ENCODE measurements at places on chromosomes 4 and X. TPM values are rescaled to one million over a fixed set of nuclear protein-coding genes. Genes with fewer than 3 reads are reported as not detected.

- H3K27ac ChIP-seq = no peak overlapping the region
- DNase-seq = no peak
- no peaks in the 10 kb centered on the region for H3K27me3 ChIP-seq
- H3K4me3 ChIP-seq = no peak overlapping the region
- H3K4me1 ChIP-seq = no peaks in the 10 kb centered on the region
- no peaks in the 10 kb centered on the region for H3K36me3 ChIP-seq
Observed at GRCh38 chr4:113893546-113893945, 85.9 kb downstream of the ARSJ start.

- no peak overlapping the region for H3K27ac ChIP-seq
- no peaks in the 10 kb centered on the region for H3K4me1 ChIP-seq
- no peak for DNase-seq
Observed at GRCh38 chr4:158644356-158644755, 27.3 kb downstream of the C4orf46 start.

DNA sequence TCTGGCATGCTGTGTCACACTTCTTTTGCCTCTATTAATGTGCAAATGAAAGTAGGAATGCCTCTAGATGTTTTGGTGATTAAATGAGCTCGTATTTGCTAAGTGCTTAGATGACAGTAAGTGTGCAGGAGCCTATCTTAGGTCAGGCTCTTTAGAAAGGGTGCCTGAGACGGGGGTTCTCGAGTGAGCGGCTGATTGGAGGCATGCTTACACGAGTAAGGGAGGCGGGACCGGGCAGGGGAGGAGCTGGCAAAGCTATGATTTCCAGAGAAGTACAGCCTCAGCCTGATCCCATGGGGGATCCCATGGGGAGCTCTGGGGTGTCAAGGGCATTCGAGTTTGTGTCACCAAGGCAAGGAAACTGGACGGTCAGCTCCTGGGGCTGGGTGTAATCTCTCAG is 44.8 kb downstream of the CLDN34 start:
- H3K4me3 ChIP-seq = no peak overlapping the region
- no peaks in the 10 kb centered on the region for H3K36me3 ChIP-seq
- peaks cover 34% of the 10 kb centered on the region for H3K4me1 ChIP-seq
- peak; percentile 68 for DNase-seq

- H3K27me3 ChIP-seq = no peaks in the 10 kb centered on the region
- no peak for DNase-seq
- H3K36me3 ChIP-seq = no peaks in the 10 kb centered on the region
- H3K27ac ChIP-seq = no peak overlapping the region
- no peak overlapping the region for H3K4me3 ChIP-seq
Observed at GRCh38 chrX:21699136-21699535, 41.0 kb upstream of the KLHL34 start.

SLC38A5 gene
- 112 TPM for total RNA-seq

MAML3 gene
- 3.7 TPM for total RNA-seq

PNCK gene
- 0.52 TPM for total RNA-seq
